HepG2 (cell line): ENCODE measurements at places on chromosomes 12 and 14. TPM values are rescaled to one million over a fixed set of nuclear protein-coding genes. Genes with fewer than 3 reads are reported as not detected.
A peak's percentile ranks its signal among the peaks of the same experiment; 100 is the strongest.

- H3K4me3 ChIP-seq: no peak overlapping the region
- H3K27me3 ChIP-seq: no peaks in the 10 kb centered on the region
- no peak for DNase-seq
- no peak overlapping the region for H3K27ac ChIP-seq
Observed at GRCh38 chr12:94048757-94049156, 99.6 kb upstream of the PLXNC1 start.

- DNase-seq: no peak
- H3K4me1 ChIP-seq: no peaks in the 10 kb centered on the region
- H3K27ac ChIP-seq: no peak overlapping the region
Observed at GRCh38 chr14:99304208-99304607, 32.2 kb upstream of the BCL11B start.

- H3K27ac ChIP-seq: no peak overlapping the region
- no peaks in the 10 kb centered on the region for H3K36me3 ChIP-seq
- H3K27me3 ChIP-seq: no peaks in the 10 kb centered on the region
Observed at GRCh38 chr12:131817241-131817640, 11.0 kb upstream of the MMP17 start.

- H3K4me1 ChIP-seq: peaks cover 30% of the 10 kb centered on the region
- H3K27ac ChIP-seq: no peak overlapping the region
Observed at GRCh38 chr14:89479802-89480201, 62.8 kb upstream of the FOXN3 start.

GRCh38 chr12:80821513-80822000, 104.8 kb downstream of the MYF5 start:
- peaks cover 2% of the 10 kb centered on the region; the same call in 1 of the 2 replicates for H3K4me1 ChIP-seq
- no peak overlapping the region for H3K27ac ChIP-seq
- H3K36me3 ChIP-seq: no peaks in the 10 kb centered on the region

- H3K36me3 ChIP-seq: no peaks in the 10 kb centered on the region
- no peak overlapping the region for H3K27ac ChIP-seq
- no peaks in the 10 kb centered on the region for H3K27me3 ChIP-seq
- DNase-seq: no peak
Observed at GRCh38 chr12:28925719-28926376, 223.2 kb upstream of the FAR2 start.

DNA sequence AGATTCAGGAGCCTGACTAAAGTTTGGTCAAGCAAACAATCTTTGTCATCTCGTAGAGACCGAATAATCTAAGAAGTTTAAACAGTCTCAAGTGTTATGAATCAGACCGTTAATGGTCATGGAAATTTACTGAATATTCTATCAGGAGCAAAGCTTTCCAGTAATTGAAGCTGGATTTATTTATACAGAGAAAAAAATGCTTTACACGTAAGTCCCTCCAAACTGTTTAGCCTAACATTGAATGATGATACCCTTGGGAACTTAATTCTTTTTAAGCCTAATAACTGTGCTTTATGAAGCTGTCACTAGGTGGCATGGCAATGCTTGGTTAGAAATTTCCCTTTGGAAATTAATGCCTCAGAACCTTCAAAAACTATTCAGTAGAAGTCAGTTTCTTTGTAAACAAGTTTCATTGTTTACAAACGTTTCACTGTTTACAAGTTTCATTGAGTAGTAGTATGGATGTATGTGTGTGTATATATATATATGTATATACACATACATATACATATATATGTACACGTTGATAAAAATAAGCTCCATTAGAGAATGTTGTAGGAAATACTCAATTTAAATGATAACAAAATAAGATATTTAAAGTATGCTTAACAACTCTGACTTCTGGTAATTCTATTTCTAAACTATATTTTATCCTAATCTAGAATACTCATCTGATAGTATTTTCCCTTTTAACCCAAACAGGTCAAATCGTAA, 32.1 kb downstream of the DEPDC4 start:
- peak; percentile 44 for DNase-seq
- no peaks in the 10 kb centered on the region for H3K36me3 ChIP-seq
- peaks cover 5% of the 10 kb centered on the region for H3K4me1 ChIP-seq
- H3K27ac ChIP-seq: no peak overlapping the region
- H3K4me3 ChIP-seq: no peak overlapping the region

- no peaks in the 10 kb centered on the region for H3K4me1 ChIP-seq
- H3K27me3 ChIP-seq: no peaks in the 10 kb centered on the region
- no peak overlapping the region for H3K27ac ChIP-seq
- DNase-seq: peak; percentile 1
- H3K36me3 ChIP-seq: no peaks in the 10 kb centered on the region
- no peak overlapping the region for H3K4me3 ChIP-seq
Observed at GRCh38 chr12:19575337-19576243, 136.3 kb downstream of the AEBP2 start.

GRCh38 chr12:25387732-25388050, 137.0 kb upstream of the KRAS start:
- H3K4me1 ChIP-seq: peaks cover 34% of the 10 kb centered on the region
- peaks cover 22% of the 10 kb centered on the region for H3K27me3 ChIP-seq
- no peak overlapping the region for H3K27ac ChIP-seq
- H3K4me3 ChIP-seq: no peak overlapping the region
- DNase-seq: no peak
- H3K36me3 ChIP-seq: no peaks in the 10 kb centered on the region

DNA sequence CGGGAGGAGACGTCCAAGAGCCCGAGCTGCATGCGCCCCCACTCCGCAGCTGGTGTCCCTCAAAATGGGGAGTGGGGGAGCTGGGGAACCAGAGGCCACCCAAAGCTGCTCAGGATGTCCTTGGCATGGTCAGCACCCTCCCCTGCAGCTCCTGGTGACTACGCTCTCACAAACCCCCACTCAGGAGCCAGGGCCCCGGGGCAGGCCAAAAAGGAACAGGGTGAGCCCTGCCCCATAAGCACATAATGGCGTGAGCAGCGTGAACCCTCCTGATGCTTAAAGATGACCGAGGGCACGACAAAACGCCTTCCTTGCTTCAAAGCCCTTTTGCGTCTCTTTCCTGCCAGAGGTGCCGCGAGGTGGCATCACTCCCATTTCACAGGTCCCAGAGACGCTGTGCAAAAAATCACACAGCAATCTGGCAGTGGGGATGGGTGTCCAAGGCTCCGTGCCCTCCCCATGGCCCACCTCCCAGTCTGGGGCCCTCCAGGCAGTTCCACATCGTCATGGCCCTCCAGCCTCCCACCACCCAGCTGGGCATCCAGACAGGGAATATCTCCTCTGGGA, 13.5 kb downstream of the NCOR2 start:
- no peaks in the 10 kb centered on the region for H3K27me3 ChIP-seq
- peaks cover 10% of the 10 kb centered on the region; the same call in 1 of the 2 replicates for H3K4me1 ChIP-seq
- DNase-seq: no peak
- no peak overlapping the region for H3K4me3 ChIP-seq

GRCh38 chr12:25366122-25366521, 115.4 kb upstream of the KRAS start:
- H3K27ac ChIP-seq: no peak overlapping the region
- no peaks in the 10 kb centered on the region for H3K36me3 ChIP-seq
- no peaks in the 10 kb centered on the region for H3K4me1 ChIP-seq
- DNase-seq: no peak
- H3K27me3 ChIP-seq: no peaks in the 10 kb centered on the region
- no peak overlapping the region for H3K4me3 ChIP-seq

- H3K4me1 ChIP-seq: peaks cover 19% of the 10 kb centered on the region
- no peak for DNase-seq
- peaks cover 56% of the 10 kb centered on the region; the same call in 2 of the 3 replicates for H3K27me3 ChIP-seq
- no peaks in the 10 kb centered on the region for H3K36me3 ChIP-seq
- H3K27ac ChIP-seq: no peak overlapping the region
Observed at GRCh38 chr12:116533343-116534251, 25.6 kb upstream of the MAP1LC3B2 start.

GRCh38 chr12:114686773-114687500, 3.0 kb upstream of the TBX3 start:
- no peak for DNase-seq
- H3K4me3 ChIP-seq: no peak overlapping the region
- no peaks in the 10 kb centered on the region; the same call in 2 of the 3 replicates for H3K27me3 ChIP-seq
- peaks cover 20% of the 10 kb centered on the region for H3K4me1 ChIP-seq
- no peak overlapping the region for H3K27ac ChIP-seq
- no peaks in the 10 kb centered on the region for H3K36me3 ChIP-seq

- H3K27ac ChIP-seq: peak overlapping the region; percentile 47
- H3K4me1 ChIP-seq: peaks cover 79% of the 10 kb centered on the region
- H3K27me3 ChIP-seq: no peaks in the 10 kb centered on the region
Observed at GRCh38 chr12:64672925-64673409, 62.7 kb downstream of the RASSF3 start.

DNA sequence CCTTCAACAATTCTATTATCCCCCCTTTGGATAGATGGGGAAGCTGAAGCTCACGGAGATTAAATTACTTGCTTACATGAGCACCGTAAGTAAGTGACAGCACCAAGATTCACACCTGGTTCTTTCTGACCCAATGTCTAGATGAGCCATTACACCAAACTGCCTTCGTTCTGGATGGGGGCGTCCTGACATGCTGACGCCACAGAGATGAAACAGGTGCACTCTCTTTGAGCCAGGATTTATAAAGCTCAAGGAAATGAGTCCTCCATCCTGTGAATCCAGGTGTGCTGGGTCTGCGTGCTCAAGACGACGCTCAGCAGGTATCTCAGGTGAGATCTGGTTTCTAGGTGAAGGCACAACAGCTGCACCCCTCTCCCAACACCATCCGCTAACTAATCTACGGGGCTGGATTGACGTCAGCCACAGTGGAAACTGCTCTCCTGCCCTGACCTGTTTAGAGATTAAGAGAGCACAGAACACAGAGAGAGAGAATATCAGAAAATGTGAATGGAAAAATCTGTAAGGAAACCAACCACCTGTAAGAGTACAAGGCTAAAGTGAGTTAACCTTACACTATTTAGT, 61.6 kb downstream of the KSR2 start:
- H3K27ac ChIP-seq: no peak overlapping the region
- H3K4me1 ChIP-seq: no peaks in the 10 kb centered on the region
- no peaks in the 10 kb centered on the region for H3K27me3 ChIP-seq
- H3K4me3 ChIP-seq: no peak overlapping the region
- no peaks in the 10 kb centered on the region for H3K36me3 ChIP-seq

DNA sequence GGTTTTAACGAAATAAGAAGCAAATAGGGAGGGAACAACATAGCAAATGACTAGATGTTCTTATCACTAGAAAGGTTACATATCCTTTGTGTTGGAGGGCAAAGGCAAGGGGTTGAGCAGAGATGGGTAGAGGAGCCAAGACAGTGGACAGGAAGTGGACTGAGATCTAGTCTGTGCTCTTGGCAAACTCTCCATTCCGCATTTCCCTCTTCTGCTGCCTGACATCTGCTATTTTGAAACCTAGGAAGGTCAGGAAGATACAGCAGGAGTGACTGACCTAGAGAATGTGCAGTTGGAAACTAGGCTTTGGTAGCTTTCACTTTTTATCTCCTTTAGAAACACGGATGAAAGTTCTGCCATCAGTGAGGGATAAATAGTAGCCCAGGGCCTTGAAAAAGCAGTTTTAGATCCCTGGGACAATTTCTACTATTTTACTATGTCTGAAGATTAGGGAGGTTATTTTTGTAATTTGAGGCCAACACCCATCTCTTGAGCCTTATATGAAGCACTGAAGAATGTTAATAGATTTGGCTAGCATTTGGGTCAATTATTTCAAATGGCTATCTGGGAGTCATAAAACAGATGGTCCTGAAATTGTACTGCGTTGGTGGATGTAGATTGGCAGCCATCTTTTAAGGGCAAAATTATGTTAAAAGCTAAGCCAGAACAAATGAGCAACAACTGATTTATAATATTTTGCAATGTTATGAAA, 410.3 kb downstream of the PCNX1 start:
- H3K27me3 ChIP-seq: no peaks in the 10 kb centered on the region
- H3K4me3 ChIP-seq: no peak overlapping the region
- H3K27ac ChIP-seq: no peak overlapping the region
- peaks cover 13% of the 10 kb centered on the region for H3K4me1 ChIP-seq
- no peak for DNase-seq

- DNase-seq: no peak
- H3K27me3 ChIP-seq: no peaks in the 10 kb centered on the region
- H3K36me3 ChIP-seq: peaks cover 75% of the 10 kb centered on the region
- no peak overlapping the region for H3K4me3 ChIP-seq
- no peak overlapping the region for H3K27ac ChIP-seq
- H3K4me1 ChIP-seq: no peaks in the 10 kb centered on the region
Observed at GRCh38 chr14:24179961-24180796, 8.3 kb downstream of the REC8 start.

DNA sequence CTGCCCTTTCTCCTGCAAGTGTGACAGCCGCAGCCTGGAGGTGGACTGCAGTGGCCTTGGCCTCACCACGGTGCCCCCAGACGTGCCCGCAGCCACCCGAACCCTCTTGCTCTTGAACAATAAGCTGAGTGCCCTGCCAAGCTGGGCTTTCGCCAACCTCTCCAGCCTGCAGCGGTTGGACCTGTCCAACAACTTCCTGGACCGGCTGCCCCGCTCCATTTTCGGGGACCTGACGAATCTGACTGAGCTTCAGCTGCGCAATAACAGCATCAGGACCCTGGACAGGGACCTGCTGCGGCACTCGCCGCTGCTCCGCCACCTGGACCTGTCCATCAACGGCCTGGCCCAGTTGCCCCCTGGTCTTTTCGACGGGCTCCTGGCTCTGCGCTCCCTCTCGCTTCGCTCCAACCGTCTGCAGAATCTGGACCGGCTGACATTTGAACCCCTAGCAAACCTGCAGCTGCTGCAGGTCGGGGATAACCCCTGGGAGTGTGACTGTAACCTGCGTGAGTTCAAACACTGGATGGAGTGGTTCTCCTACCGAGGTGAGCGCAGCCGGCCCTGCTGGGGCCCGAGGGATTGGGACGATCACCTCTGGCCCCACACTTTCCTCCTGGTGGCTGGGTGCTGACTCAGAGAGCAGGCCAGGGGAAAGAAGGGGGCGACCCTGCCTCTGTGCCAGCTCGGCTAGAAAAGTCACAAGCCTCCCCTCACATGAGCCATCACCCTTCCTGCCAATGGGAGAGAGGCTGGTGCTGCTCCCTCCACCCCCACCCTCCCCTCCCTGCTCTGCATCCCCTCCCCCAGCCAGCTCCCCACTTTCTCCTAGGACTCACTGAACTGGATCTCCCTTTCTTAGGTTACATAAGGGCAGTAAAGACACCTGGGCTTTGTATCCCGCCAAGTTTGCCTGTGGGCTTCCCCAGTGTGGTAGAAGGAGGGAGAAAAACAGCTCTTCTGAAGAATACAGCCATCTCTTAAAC, 10.9 kb downstream of the LRTM2 start:
- no peaks in the 10 kb centered on the region for H3K36me3 ChIP-seq
- peaks cover 6% of the 10 kb centered on the region; the same call in 1 of the 2 replicates for H3K27me3 ChIP-seq
- DNase-seq: peak; percentile 55
- peaks cover 29% of the 10 kb centered on the region for H3K4me1 ChIP-seq
- H3K4me3 ChIP-seq: no peak overlapping the region

- no peak overlapping the region for H3K27ac ChIP-seq
- no peaks in the 10 kb centered on the region for H3K4me1 ChIP-seq
- H3K4me3 ChIP-seq: no peak overlapping the region
- DNase-seq: no peak
Observed at GRCh38 chr12:87425942-87426554, 603.2 kb downstream of the C12orf50 start.

GRCh38 chr12:107328442-107329133, 235.2 kb upstream of the CRY1 start:
- no peak overlapping the region for H3K27ac ChIP-seq
- peaks cover 8% of the 10 kb centered on the region; the same call in 1 of the 2 replicates for H3K4me1 ChIP-seq
- no peak for DNase-seq
- no peaks in the 10 kb centered on the region for H3K27me3 ChIP-seq
- H3K36me3 ChIP-seq: no peaks in the 10 kb centered on the region

PARP11 gene
- 7.6 and 11.5 TPM in 2 replicates for total RNA-seq

TMEM19 gene
- total RNA-seq: 21.9 and 22.5 TPM in 2 replicates

SCNN1A gene
- total RNA-seq: 0.63 and 1.5 TPM in 2 replicates

ACSM4 gene
- not detected in 2 replicates for total RNA-seq

TMEM233 gene
- not detected in 2 replicates for total RNA-seq

C3AR1 gene
- total RNA-seq: not detected in 2 replicates

WNT5B gene
- total RNA-seq: 0.04 TPM in 1 of 2 replicates, not detected in the other

RNASE7 gene
- not detected in 2 replicates for total RNA-seq

HEBP1 gene
- total RNA-seq: 7.8 and 19.0 TPM in 2 replicates

IGF1 gene
- not detected in 2 replicates for total RNA-seq

KRT6C gene
- total RNA-seq: not detected in 2 replicates

HSPA2 gene
- total RNA-seq: 0.27 and 0.28 TPM in 2 replicates

LTBR gene
- 12.1 and 34.8 TPM in 2 replicates for total RNA-seq

OR6C2 gene
- not detected in 2 replicates for total RNA-seq
